ENCODE measurements at places on chromosomes 6 and 20.

- DNase-seq, result no peak
Measured at GRCh38 chr6:157233156-157233555, 90.2 kb downstream of the TMEM242 start.

GRCh38 chr6:158038291-158039177, 56.9 kb downstream of the SYNJ2 start:
- DNase-seq, result no peak

- DNase-seq, result no peak
Measured at GRCh38 chr6:37047689-37048402, 42.4 kb downstream of the FGD2 start.

- no peak for DNase-seq
Measured at GRCh38 chr6:147154454-147154853, 49.8 kb upstream of the STXBP5 start.

DNA sequence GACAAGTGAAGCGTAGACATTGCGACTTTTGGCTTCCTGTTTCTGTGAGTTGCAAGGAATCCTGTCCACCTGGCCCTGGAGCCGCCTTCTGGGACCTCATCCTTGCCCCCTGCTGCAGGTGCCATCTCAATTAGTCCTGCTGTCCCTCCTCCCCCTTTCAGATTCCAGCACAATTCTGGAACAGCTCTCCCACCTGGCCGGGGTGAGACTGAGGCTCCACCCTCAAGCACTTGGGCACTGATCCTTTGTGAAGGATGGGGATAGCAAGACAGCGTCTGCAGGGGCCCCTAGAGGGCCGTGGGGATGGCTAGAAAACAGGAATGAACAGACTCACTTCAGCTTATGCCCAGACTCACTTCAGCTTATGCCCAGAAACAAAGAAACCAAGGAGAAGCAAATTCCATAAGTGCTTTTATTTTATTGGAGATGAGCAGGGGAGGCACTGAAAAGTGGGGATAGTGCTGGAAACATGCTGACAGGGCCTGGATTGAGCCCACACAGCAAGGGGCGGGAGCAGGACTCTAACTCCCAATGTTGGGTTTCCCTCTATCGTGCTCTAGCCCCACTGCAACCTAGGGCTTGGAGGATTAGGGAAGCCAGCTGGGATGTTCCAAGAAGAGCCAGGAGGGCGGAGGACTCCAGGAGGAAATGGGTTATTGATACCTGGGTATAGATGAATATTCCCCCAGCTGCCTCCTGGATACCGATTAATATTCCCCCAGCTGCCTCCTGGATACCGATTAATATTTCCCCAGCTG, 1.4 kb downstream of the C6orf15 start:
- DNase-seq, result no peak

DNA sequence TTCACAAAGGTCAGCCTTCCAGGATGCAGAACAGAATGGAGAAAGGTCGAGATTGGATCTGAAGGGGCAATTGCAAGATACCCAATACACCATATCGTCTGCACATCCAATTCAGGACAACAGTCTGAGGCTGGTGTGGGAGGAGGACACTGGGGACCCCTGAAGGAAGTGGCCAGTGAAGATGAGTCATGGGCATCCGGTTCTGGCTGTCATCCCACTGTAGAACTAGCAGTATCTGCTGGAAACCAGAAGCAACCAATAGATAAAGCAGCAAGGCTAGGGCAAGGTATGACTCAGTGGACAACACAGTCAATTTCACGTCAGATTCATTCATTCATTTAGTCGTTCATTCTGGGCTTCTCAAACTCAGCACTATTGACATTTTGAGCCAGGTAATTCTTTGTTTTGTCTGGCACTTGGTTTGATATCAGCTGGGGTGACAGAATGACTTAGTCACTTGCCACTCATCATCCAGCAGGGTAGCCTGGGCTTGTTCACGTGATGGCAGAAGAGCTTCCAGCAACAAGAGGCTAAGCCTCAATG, 30.3 kb upstream of the SHLD1 start:
- DNase-seq, result no peak

- DNase-seq, result peak; percentile 76
Measured at GRCh38 chr6:44256775-44257024, 628 bp downstream of the SLC35B2 start.

DNA sequence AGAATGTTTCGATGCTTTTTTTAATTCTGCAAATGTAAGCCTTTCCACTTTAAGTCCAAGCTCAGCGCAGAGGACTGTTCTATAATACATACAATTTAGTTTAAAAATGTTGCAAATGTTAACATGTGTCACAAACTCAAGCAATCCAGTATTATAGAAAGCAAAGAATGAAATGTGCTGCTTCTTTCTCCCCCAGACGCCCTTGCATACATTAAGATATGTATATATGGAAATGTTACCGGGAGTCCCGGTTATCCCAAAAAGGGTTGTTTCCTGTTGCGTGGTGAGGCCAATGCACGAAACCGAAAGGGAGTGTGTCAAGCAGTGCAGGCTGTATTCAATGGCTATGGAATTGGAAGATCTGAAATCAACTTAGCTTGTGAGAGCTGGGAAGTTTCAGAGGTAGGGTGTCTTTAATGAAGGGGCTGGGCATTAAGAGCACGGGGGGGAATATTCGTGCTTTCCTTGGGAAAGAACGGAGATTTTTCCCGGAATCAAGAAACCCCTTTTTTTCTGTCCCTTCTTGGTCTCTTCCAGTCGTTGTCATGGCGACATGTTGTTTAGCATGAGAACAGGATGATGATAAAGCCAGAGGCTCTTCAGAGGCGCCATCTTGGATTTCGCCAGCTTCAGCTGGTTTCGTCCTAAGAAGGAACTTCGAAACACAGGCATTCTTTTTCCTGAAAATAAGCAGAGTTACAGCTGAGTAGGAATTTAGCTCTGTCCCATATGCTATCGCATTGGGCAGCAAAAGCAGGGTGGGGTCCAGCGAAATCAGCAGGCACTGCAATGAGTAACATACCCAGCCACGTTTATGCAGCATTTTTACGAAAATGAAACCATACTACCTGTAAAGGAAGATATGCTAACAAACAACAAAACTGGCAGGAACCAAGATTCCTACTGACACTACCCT, 10.1 kb upstream of the NQO2 start:
- DNase-seq, result peak; percentile 96

GRCh38 chr6:15285682-15286294, 39.9 kb downstream of the JARID2 start:
- DNase-seq, result no peak

- DNase-seq, result no peak
Measured at GRCh38 chr6:168638468-168639271, 197.7 kb downstream of the SMOC2 start.

DNA sequence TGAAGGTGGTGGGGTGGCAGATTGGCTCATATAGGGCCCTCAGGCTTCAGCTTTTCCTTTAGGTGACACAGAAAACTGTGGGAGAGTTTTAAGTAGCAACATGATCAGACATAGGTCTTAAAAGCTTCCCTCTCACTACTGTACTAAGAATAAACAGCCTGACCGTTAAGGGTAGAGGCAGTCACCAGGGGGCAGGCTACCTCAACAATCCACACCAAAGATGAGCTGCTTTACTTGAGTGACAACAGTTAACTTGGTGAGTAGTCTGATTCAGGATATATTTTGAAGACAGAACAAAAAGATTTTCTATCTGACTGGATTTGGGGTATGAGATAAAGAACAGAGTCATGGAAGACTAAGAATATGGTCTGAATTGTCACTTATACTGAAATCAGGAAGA, 193.1 kb upstream of the SHLD1 start:
- DNase-seq, result peak; percentile 9

DNA sequence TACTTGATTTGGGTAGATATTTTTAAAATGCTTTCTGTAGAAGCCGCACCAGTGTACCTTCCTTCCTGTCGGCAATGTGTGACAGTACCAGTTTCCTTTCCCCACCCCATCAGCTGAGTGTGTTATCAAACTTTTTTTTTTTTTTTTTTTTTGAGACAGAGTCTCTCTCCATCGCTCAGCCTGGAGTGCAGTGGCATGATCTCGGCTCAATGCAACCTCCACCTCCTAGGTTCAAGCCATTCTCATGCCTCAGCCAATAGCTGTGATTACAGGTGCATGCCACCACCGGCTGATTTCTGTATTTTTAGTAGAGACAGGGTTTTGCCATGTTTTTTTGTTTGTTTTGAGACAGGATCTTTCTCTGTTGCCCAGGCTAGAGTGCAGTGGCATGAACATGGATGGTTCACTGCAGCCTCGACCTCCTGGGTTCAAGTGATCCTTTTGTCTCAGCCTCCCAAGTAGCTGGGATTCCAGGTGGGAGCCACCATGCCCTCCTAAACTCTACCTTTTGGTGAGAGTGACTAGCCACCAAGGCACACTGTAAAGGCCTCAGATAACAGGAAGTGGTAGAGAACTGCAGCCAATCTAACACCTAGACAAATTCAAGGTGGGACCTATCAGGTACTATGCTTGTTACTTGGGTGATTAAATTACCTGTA, 26.5 kb upstream of the ZBTB22 start:
- DNase-seq, result no peak

DNA sequence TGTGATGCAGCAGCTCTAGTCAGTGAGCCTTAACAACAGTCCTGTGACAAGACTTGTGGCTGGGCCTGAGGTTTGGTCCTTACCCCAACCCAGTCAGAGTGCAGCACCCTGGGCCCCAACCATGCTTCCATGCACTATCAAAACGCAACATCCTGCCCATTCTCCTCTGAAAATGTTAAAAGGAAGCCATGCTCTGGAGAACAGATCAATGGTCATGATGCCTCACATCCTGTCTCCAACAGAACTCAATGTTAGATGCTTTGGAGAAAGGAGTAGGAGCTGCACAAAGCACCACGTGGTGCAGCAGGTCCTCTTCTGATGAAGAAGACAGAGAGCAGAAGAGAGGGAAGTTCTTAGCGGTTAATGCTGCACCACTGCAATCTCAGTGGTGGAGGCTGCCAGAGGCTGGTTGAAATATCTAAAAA, 41.9 kb downstream of the TRAM2 start:
- DNase-seq, result no peak

GRCh38 chr6:56489559-56489958, 153.1 kb downstream of the DST start:
- no peak for DNase-seq

- DNase-seq, result no peak
Measured at GRCh38 chr6:134523903-134524650, 206.2 kb upstream of the SGK1 start.

- no peak for DNase-seq
Measured at GRCh38 chr6:14353281-14353680, 235.7 kb downstream of the CD83 start.

GRCh38 chr6:7242835-7243178, 70.2 kb downstream of the SSR1 start:
- no peak for DNase-seq

- DNase-seq, result no peak
Measured at GRCh38 chr20:46938434-46938833, 43.8 kb downstream of the EYA2 start.

DNA sequence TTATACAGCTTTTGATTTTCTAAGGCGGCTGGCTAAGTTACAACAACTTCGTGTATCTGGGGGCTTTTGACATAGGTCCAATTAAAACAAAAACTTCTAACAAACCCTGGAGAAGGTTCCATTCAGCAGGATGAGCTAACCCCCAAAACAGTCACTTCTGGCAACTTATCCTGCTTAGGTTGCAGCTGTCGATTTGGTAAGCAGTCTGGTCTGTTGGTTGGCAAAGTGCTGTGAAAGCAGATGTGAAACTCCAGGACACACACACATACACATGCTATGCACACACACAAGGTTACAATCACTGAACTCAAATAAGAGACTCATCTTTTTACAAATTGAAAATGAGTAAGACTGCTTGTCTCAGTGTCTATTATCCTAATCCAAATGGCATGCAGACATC, 119.0 kb upstream of the STMND1 start:
- DNase-seq, result no peak

GRCh38 chr20:32625996-32626395, 40.9 kb upstream of the NOL4L start:
- no peak for DNase-seq

DNA sequence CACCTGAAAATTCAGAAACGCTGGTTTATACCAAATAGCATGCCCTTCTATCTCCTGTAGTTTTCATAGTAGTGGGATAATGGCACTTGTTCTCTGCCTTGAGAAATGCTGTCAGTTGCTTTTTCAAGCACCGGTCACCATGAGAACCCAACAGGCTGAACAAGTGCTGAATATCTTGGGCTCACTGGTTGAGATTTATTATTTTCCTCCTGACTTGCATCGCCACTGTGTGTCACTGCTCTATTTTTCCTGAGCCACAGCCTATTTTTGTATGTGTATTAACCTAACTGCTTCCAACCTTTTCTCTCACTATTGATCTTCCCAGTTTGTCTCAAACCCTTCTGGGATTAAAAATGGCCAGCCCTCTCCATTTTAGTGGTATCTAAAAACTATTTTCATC, 71.9 kb downstream of the OPN5 start:
- no peak for DNase-seq

GRCh38 chr6:167577891-167578361, 248.8 kb upstream of the AFDN start:
- DNase-seq, result no peak

DNA sequence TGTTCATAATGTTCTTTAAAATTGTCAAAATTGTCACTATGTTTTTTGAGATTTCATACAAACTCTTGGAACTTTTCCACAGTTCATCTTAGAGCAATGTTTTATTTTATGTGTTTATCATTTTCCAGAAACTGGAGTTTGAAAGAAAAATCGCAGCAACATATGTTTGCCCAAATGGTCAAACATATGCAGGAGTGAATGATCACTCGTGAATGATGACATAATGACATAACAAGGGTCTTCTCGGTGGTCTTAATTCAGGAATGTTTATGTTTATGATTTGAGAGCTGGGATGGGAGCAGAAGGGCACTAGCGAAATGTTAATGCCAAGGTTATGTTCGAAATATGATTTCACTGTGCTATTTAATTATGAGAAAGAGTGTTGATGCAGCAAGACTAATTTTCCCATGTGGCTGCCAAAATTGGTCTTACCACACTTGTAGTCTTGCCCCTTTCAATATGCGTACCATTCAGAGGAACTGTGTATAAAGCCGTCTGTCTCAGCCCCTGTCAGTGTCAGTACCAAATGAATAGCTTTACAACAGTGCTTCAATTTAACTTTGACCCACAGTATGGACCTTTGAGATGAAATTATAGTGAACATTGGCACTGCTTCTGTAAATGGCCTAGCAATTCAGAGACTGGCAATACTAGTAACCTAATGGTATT, 152.3 kb downstream of the CARMIL1 start:
- DNase-seq, result no peak

Data from neuronal stem cell (in vitro differentiated cells).